ENCODE measurements at places on chromosomes 4 and X. TPM values are rescaled to one million over a fixed set of nuclear protein-coding genes. Genes with fewer than 3 reads are reported as not detected.

GRCh38 chr4:25075851-25076250 lies 45.1 kb upstream of the LGI2 start:
- peak; percentile 44 for DNase-seq

DNA sequence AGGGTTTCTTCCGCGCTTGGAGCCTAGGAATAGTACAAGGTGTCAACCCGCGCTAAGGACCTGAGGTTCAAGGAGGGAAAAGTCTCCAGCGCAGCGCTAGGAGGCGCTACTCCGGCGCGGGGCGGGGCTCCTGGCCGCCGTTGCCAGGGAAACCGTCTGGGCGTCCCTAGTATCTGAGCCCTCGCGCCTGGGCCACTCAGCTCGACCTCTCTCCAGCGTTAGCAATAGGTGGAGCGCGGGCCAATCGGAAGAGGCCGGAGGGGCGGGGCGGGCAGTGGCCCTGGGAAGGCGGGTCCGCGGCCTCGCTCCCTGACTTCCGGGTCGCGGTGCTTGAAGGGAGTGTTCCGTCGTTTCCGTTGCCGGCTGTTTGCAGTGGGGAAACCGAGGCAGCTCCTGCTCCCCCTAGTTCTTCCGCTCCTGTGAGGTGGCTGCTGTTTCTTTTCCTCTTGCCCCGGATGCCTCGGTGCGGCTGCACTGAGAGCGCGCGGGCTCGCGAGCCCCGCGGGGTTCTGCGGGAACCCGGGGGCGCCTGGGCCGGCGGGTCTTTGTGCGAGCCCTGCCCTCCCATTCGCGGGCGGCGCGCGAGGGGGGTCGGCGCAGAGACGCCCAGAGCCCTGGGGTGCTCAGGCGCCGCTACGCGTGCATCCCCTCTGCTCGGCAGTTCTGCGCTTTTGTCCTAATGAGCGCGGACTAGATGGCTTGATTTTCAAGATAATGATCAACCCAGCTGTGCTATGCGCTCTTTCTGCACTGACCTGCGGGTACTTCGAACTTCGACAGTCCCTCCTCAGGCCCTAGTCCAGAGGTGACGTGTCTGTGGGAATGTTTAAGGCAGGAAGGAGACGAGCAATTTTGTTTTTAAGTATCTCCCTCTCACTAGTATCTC lies at the start of gene ELMOD2:
ELMOD2 (plus strand) TSS at position 312 of the 886 bp plus-strand sequence. CDS start 1,261 bp downstream, outside the sequence.
- DNase-seq, result peak; percentile 99

DNA sequence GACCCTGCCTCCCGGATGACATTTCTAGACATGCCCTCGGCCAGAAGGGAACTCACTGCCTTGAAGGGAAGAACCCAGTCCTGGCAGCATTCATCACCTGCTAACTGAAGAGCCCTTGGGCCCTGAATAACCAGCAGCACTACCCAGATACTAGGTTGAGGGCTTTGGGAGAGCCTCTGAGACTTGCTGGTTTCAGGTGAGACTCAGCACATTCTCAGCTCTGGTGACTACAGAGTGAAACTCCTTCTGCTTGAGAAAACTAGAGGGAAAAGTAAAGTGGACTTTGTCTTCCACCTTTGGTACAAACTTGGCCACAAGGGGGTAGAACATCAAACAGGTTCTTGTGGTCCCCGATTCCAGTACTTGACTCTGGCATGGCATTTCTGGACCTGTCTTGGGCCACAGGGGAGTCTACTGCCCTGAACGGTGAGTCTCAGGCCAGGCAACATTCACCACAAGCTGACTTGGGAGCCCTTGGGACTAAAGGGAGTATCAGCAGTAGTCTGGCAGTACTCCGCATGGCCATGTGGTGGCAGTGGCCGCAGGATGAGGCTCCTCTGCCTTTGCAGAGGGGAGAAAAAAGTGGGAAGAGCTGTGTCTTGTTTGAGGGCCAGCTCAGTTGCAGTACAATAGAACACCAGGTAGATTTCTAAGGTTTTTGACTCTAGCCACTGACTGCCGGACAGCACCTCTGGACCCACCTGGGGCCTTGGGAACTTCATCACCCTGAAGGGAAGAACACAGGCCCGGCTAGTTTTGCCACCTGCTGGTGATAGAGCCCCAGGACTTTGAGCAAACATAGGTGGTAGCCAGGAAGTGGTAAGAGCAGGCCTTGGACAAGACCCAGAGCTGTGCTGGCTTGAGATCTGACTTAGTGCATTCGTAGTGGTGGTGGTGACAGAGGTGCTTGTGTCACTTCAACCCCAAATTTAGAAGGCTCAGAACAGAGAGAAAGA lies 414.8 kb downstream of the OPHN1 start:
- DNase-seq, result no peak

DNA sequence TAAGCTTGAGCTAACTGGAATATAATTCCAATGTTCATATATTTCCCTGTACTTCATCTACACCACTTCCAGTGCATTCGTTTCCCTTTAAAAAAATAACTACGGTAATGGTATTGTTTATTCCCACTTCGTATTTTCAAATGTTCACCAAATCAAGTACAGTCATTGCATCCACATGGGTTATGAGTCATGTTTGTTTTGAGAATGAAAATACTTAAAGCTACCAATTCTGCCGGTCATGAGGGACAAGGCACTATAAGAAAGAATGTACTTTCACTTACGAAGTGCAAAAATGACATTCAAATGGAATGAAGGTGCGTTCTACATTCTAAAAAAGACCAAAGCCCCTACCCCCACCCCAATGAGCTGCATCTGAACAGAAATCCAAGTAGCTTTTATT lies 174.4 kb upstream of the FGF13 start:
- no peak for DNase-seq

- peak; percentile 94 for DNase-seq
Measured at GRCh38 chrX:71532753-71533425, at the start of gene OGT. OGT (plus strand) TSS chrX:71533104; CDS start chrX:71533300, 196 bp downstream.

DNA sequence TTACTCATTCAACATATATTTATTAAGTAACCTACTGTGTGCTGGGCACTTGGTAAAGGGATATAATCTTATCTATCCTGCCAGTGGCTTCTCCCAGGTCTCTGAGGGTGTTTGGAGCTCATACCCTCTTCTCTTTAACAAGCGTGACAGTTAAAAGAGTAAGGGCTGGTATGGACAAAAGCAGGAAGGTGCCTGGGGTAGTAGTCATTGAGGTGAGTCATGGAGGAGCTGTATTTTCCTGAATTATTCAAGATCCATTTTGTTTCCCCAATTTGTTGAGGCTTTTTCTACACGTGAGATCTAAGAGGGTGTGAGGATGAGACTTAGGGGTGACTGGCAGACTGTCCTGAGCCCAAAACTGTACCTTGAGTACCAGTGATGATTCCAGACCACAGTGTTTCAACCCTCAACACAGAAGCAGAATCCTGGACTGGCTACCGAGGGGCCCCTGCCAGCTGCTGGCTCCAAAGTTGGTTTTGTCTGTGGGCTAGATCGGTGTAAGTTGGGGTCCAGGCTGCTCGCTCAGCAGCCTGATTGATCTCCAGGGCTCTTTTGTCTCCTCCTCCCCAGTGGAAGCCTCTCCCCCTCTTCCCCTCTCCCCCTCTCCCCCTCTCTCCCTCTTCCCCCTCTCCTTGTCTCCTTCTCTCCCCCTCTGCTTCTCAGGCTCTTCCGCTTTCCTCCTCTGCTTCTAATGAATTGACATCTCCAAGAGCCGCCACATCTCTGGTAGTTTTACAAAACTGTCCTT lies at the start of gene DRP2:
DRP2 (plus strand) TSS at position 671 of the 748 bp plus-strand sequence. CDS start 11,862 bp downstream, outside the sequence.
- no peak for DNase-seq

- no peak for DNase-seq
Measured at GRCh38 chr4:58301376-58301999, 1191.3 kb upstream of the IGFBP7 start.

GRCh38 chr4:151691639-151692442 lies 69.0 kb downstream of the GATB start:
- no peak for DNase-seq

- DNase-seq, result no peak
Measured at GRCh38 chr4:2954358-2955185, 8.6 kb downstream of the NOP14 start.

DNA sequence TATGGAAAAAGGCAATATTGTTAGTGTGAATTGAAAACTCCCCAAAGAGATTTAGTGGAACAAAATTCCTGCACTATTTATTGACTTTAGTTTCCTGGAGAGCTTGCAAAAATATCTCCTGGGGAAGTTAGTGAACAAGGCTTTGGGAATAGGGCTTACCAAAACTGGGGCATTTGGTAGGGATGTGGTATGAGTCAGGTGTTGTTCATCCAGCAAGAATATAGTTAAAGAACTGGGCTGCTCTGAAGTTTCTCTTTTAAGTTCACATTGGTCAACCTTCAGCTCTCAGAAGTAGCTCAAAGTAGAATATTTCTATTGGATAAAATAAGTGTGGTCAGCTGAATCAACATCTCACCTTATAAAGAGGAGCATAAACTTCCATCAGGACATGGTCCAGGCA lies 185.0 kb downstream of the CPE start:
- no peak for DNase-seq

GRCh38 chr4:128658214-128658631 lies 151.3 kb upstream of the JADE1 start:
- DNase-seq, result no peak

DNA sequence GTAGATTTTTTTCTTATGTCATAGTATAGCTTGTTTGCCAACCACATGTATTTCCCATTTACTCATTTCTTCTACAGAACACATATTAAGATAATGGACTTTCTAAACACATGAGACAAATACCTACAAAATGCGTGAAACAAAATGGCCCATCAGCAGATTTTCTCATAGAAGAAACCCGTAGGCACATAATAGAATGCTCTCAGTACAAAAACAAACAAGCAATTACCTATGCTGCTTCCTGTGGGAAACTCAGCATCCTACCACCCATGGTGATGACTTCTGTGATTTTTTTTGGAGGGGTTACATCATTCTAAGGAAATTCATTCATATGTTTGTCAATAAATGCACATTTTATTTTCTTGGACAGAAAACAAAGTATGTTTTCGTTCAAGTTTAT lies 343.6 kb downstream of the SPRY1 start:
- no peak for DNase-seq

DNA sequence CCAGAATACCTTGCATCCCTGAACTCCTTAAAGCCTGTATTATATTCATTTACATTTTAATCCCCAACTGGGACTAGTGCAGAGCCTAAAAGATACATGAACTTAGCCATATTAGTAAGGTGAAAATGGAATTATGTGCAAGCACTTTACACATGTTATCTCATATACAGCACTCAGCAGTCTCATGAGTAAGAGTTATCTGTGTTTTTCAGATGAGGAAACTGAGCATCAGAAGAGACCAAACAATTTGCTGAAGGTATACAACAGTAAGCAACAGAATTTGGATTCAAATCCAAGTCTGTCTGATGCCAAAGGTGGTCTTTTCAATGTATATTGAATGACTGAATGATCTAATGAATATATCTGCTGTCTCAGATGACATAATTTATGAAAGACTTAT lies 12.3 kb downstream of the ATP7A start:
- no peak for DNase-seq

DNA sequence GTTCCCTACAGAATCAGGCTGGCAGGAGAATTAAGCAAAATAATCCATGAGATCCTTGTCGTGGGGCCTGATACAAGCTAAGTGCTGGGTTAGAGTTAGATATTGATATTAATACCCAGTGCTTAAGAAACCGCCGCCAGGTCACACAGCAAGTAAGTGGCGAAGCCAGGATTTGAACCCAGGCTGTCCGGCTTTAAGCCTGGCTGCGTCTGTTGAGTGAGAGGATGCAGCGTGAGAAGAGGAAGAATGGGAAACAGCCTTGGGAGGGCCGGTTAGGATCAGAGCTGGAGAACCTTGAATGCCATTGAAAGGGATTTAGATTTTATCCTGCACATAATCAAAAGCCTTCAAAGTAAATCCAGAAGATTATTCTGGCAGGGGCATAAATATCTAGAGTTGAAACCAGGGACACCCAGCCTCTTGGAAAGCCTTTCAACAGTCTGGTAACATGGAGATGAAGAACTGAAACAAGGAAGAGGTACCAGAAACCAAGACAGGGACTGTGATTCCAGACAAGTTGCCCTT lies 64.8 kb upstream of the HELT start:
- no peak for DNase-seq

GRCh38 chr4:110867981-110868720 lies 245.3 kb upstream of the PITX2 start:
- no peak for DNase-seq

DNA sequence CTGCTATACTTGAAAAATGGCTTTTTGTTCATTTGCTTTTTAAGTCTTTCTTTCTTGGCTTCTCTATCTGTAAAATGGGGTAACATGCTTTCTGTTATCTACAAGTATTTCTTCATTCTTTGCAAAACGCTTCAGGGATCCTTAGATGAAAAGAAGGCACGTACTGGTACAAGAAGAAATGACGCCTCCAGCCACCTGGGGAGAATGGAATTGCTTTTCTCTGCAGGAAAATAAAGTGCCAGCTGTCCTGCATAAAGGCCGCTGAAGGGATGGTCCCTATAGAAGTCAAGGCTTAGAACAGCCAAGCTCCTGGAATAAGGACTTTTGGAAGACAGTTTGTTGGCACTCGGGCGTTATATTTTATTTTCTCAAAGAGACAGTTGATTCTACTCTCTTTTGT lies 210.8 kb upstream of the RASGEF1B start:
- DNase-seq, result no peak

DNA sequence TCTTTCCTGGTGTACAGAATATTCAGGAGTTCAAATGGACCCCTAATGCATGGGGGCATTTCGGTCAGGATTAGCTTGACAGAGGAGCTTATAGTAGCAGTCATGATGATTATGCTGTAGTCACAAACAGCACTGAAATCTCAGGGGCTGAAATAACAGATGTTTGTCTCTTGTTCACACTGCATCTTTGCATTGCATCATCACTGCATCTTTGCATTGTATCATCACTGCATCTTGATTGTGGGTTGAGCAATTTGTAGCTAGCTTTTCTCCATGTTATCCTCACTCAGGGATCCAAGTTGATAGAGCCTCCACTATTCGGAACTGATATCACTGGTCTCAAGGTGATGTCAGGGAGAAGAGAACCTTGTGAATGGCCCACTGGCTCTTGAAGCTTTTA lies 160.9 kb downstream of the GATB start:
- DNase-seq, result no peak

- no peak for DNase-seq
Measured at GRCh38 chr4:83329521-83330110, 5.0 kb downstream of the HPSE start.

The UGT2B10 gene
- not detected for total RNA-seq

The CXCL5 gene
- total RNA-seq, result not detected

The IRF2 gene
- 74.9 TPM for total RNA-seq

The TAF9B gene
- total RNA-seq, result 35.1 TPM

The SPANXC gene
- not detected for total RNA-seq

The NPNT gene
- 5.8 TPM for total RNA-seq

The POU3F4 gene
- not detected for total RNA-seq

The KCNIP4 gene
- total RNA-seq, result 1.7 TPM

The RPGR gene
- 31.4 TPM for total RNA-seq
